Activated naive CD4-positive, alpha-beta T cell treated with anti-CD3 and anti-CD28 coated beads, Interleukin-2, amount 50 U/mL, for 72 hours (primary cell): ENCODE measurements at places on chromosomes 1 and 21. TPM values are rescaled to one million over a fixed set of nuclear protein-coding genes. Genes with fewer than 3 reads are reported as not detected.

NCAM2 gene
- total RNA-seq: not detected

PBX1 gene
- 0.19 TPM for total RNA-seq

CSF3R gene
- total RNA-seq: 0.61 TPM

GUCA2A gene
- not detected for total RNA-seq

ASCL5 gene
- total RNA-seq: 0.16 TPM

HAO2 gene
- total RNA-seq: not detected

TMCC2 gene
- total RNA-seq: 11.1 TPM

CD34 gene
- total RNA-seq: 0.07 TPM

GFI1 gene
- total RNA-seq: 42.3 TPM

OR2M3 gene
- total RNA-seq: not detected

TNFRSF18 gene
- total RNA-seq: 250 TPM

PLD5 gene
- not detected for total RNA-seq

C1orf87 gene
- not detected for total RNA-seq

CD1C gene
- total RNA-seq: 0.46 TPM

PRKCZ gene
- total RNA-seq: 11.8 TPM

BEST4 gene
- total RNA-seq: 1.8 TPM

RAVER2 gene
- total RNA-seq: 2.7 TPM

TTC3 gene
- total RNA-seq: 113 TPM

MRPL37 gene
- total RNA-seq: 186 TPM

GSTM1 gene
- total RNA-seq: 129 TPM

HP1BP3 gene
- 311 TPM for total RNA-seq

SPATA46 gene
- not detected for total RNA-seq

OR2T33 gene
- not detected for total RNA-seq

FLG2 gene
- not detected for total RNA-seq

BATF3 gene
- total RNA-seq: 14.0 TPM

LAPTM5 gene
- total RNA-seq: 248 TPM

KIAA1614 gene
- 0.05 TPM for total RNA-seq

RAB13 gene
- total RNA-seq: 13.4 TPM

AZIN2 gene
- total RNA-seq: 2.1 TPM

ADORA3 gene
- 0.11 TPM for total RNA-seq

ACTN2 gene
- total RNA-seq: 0.50 TPM

PHLDA3 gene
- total RNA-seq: 13.0 TPM

LAD1 gene
- total RNA-seq: not detected

ETV3L gene
- not detected for total RNA-seq

TACSTD2 gene
- 0.14 TPM for total RNA-seq

SERINC2 gene
- total RNA-seq: 0.59 TPM

TFF3 gene
- not detected for total RNA-seq

HEYL gene
- total RNA-seq: 1.1 TPM

TBX15 gene
- total RNA-seq: not detected

TRPM2 gene
- 8.5 TPM for total RNA-seq

PLPPR5 gene
- not detected for total RNA-seq

KPRP gene
- total RNA-seq: not detected

PLPP3 gene
- total RNA-seq: not detected

LRP8 gene
- 39.8 TPM for total RNA-seq

IVL gene
- total RNA-seq: not detected

PGLYRP3 gene
- total RNA-seq: not detected

OR2L2 gene
- total RNA-seq: 0.14 TPM

RHD gene
- not detected for total RNA-seq

TMCO2 gene
- total RNA-seq: not detected

AGBL4 gene
- total RNA-seq: not detected

VSIG8 gene
- not detected for total RNA-seq

TRAPPC10 gene
- 59.5 TPM for total RNA-seq

LCE3D gene
- total RNA-seq: not detected

SRM gene
- total RNA-seq: 107 TPM

AKR7A3 gene
- total RNA-seq: 0.93 TPM

FMOD gene
- total RNA-seq: 1.4 TPM

KHDC4 gene
- total RNA-seq: 100 TPM

OR2L13 gene
- total RNA-seq: not detected

TNFRSF8 gene
- 0.84 TPM for total RNA-seq

BCL2L15 gene
- 1.1 TPM for total RNA-seq
